ENCODE measurements at places on chromosomes 12 and 14. TPM values are rescaled to one million over a fixed set of nuclear protein-coding genes. Genes with fewer than 3 reads are reported as not detected.

DNA sequence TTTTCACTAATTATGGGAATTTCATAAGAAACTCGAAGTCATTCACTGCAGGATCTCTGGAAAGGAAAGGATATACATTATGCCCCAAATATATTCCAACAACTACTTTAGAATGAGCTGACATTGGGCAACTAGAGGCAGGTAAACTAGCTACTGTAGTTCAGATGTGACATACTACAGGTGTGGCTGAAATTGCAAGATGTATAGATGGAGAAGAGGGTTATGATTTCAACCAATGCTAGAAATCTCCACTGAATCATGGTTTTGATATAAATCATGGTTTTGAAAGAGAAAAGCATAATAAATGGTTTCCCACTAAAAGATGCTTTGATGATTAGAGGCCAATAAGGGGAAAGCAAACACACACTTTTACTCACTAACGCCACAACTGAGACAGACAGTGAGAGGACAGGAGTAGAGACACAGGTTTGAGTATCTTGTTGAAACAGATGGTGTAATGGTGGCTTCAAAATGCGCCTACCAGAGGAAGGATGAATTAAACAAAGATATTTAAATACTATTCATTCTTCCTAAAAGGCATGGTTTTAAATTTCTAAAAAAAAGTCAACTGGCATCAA lies 296.1 kb upstream of the DIO2 start:
- DNase-seq, result no peak

The PTHLH gene
- total RNA-seq, result not detected

The PMCH gene
- total RNA-seq, result not detected

DNA sequence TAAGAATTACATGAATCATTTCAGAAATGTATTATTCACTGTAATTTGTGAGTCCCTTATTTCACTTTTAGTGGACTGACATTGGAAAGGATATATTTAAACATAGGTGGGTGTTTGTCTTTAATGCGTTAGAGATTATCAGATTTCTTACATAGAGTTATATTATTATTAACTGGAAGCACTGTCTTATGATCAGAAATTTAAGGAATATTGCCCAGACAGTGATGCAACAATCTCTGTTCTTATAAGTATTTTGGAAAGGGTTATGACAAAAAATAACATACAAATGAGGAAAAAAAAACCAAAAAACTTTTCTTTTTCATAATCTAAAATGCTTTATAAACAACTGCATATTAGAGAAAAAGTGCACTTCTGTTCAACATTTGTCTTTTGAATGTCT lies 836.6 kb downstream of the SLC6A15 start:
- DNase-seq, result no peak

- peak; percentile 8 for DNase-seq
Measured at GRCh38 chr12:70664465-70664881, 27.2 kb upstream of the PTPRB start.

The TEX52 gene
- total RNA-seq, result not detected

DNA sequence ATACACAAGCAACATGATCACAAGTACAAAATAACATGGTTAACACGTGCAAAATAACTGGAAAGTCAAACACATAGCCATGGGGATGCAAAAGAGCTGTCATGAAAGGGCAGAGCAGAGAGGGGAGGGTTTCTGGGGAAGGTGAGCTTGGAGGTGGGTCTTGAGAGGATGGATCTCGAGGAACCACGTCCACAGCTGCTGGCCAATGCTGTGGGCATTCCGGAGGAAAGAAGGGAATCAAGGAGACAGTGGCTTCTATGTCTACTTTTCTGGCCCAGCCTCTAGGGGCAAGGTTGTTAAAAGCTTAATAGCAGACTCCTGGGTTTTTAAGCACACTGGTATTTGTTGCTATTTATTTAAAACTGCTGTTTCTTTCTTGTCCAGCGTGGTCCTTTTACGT lies 8.4 kb upstream of the MYH7 start:
- no peak for DNase-seq

DNA sequence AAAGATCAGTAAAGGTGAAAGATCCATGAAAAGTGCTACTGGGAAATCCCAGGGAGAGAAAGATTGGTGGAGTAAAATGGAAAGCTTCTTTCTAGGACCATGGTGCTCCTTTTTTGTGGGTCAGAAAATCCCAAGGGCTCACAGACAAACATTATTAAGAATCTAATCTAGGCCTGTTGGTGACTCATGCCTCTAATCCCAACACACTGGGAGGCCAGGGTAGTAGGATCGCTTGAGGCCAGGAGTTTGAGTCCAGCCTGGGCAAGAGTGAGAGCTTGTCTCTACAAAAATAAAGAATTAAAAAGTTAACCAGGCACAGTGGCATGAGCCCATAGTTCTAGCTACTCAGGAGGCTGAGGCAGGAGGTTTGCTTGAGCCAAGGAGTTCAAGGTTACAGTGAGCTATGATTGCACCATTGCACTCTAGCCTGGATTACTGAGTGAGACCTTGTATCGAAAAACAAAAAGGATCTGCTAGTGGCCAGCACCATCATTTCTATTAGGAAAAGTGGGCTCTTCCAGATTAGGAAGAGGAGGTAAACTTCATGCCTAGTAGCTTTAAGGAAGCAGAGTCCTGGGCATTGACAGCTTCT lies 43.0 kb downstream of the TXNRD1 start:
- no peak for DNase-seq

DNA sequence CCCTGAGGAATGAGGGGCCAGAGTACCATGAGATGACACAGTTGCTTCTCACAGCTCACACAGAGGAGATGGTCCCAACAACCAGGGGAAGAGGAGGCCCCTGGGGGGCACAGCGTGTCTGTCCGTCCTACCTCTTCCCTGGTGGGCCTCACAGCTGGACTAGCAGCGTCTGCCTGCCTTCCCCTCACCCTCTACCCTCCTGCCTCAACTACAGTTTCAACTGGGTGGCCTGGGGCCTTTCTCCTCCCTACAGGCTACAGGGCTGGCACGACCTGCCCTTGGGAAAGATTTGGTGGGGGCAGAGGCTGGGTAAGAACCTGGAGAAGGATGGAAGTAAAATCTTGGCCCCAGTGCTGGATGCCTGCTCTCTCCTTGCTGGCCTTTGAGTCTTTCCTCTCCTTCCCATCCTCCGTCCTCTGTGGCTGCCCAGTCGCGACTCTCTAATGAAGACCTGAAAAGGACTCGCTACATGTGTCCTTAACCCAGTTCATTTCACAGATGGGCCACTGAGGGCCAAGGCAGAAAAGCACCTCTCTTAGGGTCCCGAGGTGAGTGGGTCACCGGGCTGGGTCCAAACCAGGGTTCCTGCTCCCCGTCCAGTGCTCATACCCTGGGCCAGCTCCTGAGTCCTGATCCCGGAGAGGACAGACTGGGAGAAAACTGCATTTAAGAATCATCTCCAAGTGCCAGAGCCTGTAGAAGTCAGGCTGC lies 232.5 kb downstream of the BCL11B start:
- no peak for DNase-seq

GRCh38 chr12:66144791-66145754 lies 14.5 kb upstream of the LLPH start:
- DNase-seq, result no peak

The AQP6 gene
- 0.62 TPM for total RNA-seq

DNA sequence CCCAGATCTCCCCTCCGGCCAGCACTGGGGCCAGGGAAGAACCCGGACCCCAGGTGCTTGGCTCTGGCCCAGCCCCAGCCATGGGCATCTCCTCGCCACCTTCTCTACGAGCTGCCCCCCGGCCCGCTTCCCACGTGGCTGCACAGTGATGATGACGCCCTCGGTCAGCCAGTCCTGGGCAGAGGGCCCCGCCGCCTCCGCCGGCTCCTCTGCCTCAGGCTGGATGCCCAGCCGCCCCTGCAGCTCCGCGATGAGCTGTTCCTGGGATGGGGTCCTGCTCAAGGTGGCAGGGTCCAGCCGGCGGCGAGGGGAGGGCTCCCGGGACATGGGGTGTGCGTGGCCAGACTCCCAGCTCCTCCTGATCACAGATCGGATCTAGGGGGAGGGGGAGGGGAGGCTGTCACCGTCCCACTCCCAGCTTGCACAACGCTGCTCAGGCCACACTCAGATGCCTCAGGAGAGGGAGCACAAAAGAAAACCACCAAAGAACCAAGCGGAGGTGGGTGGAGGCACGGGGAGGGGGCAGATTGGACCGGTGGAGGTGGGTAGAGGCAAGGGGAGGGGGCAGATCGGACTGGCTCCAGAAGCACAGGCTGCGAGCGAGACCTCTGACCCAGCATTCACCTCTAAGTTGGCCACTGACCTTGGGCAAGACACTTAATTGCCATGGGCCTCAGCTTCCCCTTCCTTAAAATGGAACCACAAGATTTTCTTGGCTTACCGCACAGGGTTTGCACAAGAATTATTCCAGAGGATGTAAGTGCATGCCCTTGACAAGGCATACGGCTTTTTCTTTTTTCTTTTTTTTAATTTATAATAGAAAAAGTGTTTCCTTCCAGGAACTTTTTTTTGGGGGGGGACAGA lies 16.1 kb upstream of the RPLP0 start:
- DNase-seq, result no peak

DNA sequence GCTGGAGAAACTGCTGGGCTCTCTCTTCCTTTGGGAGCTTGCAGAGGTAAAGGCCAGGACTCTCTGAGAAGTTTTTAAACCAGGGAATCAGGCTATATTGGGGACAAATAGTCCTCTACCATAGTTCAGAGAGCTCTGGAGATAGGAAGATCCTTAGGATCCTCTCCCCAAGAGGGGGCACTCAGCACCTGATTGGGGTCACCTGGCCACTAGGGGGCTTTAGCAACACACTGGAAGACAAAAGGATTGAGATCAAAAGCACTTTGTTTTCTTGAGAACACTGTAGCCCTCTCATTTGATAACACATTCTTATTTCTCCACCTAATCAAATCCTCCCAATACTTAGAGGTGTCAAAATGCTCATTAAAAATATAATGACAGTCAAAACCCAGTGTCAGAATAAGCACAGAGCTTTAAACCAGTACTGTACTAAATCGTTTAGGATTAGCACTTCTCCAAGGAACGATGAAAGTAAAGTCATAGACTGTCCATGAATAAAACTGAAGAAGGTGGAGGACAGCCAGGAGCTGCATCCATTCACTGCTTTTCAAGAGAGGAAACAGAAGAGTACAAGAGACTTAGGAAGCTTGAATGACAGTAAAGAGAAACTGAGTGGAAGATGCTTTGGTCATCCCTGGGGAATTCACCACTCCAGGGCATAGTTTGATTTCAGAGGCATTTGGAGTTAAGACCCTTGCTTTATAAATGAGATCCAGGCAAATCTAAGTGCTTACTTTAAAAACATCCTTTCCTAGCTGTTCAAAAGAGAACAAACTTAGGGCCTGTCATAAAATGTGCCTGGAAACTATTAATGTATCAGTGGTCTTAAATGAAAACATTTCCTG lies 26.5 kb downstream of the BMP4 start:
- no peak for DNase-seq

DNA sequence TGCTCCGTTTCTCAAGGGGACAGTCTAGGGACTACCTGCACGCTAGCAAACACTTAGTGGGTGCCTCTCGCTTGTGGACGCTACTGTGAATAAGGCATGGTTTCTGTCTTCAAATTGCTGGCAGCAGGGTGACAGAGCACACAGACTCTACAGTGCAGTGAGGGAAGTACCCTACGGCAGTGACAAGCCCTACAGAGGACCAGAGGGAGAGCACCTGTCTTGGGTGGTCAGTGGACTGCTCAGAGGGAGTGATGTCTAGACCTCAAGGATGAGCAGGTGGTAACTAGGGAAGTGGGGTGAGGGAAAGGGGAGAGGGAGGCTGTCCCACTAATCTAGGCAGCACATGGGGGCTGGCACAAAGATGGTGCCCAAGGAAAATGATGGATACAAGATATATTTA lies 160.5 kb downstream of the RBM19 start:
- DNase-seq, result no peak

The KRT74 gene
- total RNA-seq, result not detected

- no peak for DNase-seq
Measured at GRCh38 chr14:26255213-26255612, 342.6 kb downstream of the NOVA1 start.

DNA sequence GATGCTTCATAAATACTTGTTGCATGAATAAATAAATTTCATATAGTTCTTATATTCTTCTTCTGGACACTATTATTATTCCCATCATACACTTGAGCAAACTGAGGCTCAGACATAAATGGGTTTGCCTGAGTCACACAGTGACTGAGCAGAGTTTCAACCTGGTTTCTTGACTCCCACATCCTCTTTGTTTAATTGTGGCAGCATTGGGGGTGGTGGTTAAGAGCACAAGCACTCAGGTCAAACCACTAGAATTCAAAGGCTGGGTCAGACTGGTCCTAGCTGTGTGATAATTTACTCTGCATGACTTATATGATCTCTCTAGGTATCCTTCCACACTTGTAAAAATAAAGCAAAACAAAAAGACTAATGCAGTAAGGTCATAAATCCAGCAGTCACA lies 274.9 kb upstream of the SRRM4 start:
- DNase-seq, result no peak

DNA sequence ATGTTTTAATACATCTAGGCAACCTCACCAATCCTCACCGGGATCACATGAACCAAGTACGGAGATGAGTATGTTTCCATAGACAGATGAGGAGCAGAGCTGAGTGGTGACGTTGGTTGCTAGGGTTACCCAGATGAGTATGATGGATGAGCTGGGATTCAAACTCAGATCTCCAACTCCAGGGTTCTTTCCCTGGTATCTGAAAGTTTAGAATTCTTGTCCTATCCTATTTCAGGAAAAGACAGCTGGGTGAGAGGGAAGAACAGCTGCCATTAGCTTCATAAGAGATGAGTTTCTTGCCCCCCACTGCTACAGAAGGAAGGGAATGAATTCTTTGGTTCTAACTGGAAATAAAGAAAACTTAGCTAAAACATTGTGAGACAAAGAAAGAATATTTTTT lies 728.9 kb upstream of the TBX3 start:
- no peak for DNase-seq

- DNase-seq, result no peak
Measured at GRCh38 chr14:104051092-104051813, 34.2 kb upstream of the ASPG start.

The CPNE6 gene
- 10.8 TPM for total RNA-seq

- no peak for DNase-seq
Measured at GRCh38 chr12:2302711-2303580, 250.2 kb downstream of the CACNA1C start.

The IFNG gene
- total RNA-seq, result not detected

The ENDOU gene
- not detected for total RNA-seq

The IFNG-AS1 gene
- total RNA-seq, result not detected
